ENCODE measurements at places on chromosomes 7 and 10.

DNA sequence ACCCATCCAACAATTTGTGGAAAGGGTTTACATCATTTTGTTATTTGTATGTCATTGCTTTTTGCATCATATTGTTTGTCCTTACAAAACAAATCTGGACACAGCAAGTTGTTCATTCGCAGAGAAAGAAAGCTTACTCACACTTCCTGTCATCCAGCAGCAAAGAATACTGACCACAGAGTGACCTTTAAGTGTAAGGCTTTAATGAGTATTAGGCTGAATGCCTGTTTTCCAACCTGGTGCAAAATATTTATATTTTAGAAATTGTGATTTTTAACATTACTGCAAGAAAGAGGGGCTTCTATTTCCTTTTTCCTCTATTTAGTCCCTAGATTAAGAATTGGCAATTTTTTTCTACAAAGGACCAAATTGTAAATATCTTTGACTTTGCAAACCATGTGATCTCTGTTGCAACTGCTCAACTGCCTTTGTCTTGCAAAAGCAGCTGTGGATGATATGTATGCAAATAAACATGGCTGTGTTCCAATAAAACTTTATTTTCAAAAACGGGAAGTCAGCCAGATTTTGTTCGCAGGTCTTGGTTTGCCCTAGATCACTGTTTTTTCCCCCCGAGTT lies 27.8 kb upstream of the ITGB1 start:
- DNase-seq = no peak

DNA sequence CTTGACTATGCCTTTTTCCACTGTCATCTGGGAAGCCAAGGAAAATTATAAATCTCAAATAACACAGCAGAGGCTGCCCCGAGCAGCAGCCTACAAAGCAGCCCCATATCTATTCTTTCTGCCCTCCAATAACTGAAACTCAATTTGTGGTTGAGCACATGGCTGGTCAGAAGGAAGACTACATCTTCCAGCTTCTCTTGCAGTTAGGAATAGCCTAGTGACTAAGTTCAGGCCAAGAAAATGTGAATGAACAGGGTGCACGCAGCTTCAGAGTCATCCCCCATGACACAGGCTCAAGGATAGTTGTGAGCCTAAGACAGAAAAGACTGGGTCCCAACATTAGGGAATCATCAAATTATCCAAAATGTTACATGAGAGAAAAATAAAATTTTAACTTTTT lies 42.3 kb downstream of the CHCHD3 start:
- DNase-seq = no peak

- DNase-seq = no peak
Measured at GRCh38 chr7:67550801-67551436, 554.3 kb downstream of the TYW1 start.

GRCh38 chr7:105971845-105972244 lies 8.8 kb downstream of the CDHR3 start:
- no peak for DNase-seq

- no peak for DNase-seq
Measured at GRCh38 chr10:23512355-23513058, 73.6 kb downstream of the OTUD1 start.

Measured in cerebellar nuclear complex (tissue), 1 donor.